Naive thymus-derived CD4-positive, alpha-beta T cell (primary cell): ENCODE measurements at places on chromosomes 13 and 19. TPM values are rescaled to one million over a fixed set of nuclear protein-coding genes. Genes with fewer than 3 reads are reported as not detected.

GRCh38 chr13:107370015-107370785 lies 802.3 kb upstream of the ARGLU1 start:
- DNase-seq, result no peak

- no peak for DNase-seq
Measured at GRCh38 chr13:26012995-26013394, 38.8 kb downstream of the SHISA2 start.

- peak; percentile 77 for DNase-seq
Measured at GRCh38 chr19:35462476-35462953, 14.5 kb downstream of the FFAR2 start.

GRCh38 chr13:108419768-108420167 lies 150.2 kb downstream of the TNFSF13B start:
- no peak for DNase-seq

DNA sequence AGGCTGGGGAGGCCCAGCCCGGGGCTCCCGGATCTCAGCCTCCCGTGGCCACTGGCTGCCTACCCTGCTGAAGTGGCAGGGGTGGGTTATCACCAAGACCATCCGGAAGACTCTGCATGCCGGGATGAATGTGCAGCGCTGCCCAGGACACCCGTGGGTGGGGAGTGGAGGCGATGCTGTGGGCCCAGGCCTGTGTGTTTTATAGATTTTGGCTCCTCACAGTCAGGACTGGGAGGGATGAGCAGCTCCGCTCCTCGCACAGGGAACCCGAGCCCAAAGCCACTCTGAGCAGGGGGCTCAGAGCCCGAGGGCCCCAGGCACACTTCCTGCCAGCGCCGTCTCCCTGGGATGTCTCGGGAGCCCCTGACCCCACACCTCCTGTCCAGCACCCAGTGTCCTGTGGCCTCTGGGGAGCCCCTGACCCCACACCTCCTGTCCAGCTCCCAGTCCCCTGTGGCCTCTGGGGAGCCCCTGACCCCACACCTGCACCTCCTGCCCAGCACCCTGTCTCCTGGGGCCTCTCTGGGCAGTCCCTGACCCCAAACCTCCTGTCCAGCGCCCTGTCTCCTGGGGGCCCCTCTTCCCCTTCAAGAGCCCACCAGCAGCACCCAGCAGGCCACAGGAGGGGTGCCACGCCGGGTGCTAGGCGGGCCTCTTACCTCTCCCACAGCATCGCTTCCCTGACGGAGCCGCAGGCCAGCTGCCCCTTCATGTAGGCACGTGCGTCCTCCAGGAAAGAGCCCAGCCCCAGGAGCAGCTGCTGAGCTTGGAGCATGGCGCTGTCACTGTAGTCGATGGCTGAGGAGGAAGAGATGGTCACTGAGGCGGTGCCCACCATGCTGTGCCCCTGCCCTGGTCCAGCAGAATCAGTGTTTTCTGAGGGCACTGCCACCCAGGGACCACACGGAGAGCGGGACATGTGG lies 31.4 kb downstream of the NAXD start:
- no peak for DNase-seq

GRCh38 chr13:113656831-113657671 lies 947 bp downstream of the ATP4B start:
- DNase-seq, result no peak

DNA sequence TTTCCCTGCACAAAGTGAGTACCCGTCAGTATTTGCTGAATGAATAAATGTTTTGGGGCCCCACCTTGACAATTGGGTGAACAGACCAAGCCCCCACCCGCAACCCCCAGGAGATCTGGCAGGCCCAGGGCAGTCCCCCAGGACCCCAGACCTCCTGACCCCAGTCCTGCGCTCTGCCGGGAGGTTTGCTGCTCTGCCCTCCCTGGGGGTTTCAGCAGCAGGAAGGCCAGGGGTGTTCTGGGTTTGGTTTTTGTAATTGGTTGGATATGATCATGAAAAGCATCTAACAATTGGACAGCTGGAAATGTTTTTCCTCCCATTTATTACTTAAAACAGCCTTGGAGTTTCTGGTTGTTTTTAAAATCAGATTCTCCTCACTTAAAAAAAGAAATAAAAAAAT lies 193.8 kb downstream of the URI1 start:
- DNase-seq, result no peak

GRCh38 chr13:45406421-45406820 lies 11.8 kb downstream of the SLC25A30 start:
- no peak for DNase-seq

GRCh38 chr13:48831248-48831647 lies 144.5 kb upstream of the FNDC3A start:
- no peak for DNase-seq

DNA sequence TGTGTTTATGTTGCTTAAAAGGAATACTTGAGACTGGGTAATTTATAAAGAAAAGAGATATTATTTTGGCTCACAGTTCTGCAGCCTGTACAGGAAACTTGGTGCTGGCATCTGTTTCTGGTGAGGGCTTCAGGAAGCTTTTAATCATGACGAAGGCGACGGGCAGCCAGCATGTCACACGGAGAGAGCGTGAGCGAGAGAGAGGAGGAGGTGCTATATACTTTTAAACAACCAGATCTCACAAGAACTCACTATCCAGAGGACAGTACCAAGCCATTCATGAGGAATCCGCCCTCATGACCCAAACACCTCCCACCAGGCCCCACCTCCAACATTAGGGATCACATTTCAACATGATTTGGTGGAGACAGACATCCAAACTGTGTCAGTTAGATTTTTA lies 163.4 kb upstream of the TSC22D1 start:
- DNase-seq, result no peak

DNA sequence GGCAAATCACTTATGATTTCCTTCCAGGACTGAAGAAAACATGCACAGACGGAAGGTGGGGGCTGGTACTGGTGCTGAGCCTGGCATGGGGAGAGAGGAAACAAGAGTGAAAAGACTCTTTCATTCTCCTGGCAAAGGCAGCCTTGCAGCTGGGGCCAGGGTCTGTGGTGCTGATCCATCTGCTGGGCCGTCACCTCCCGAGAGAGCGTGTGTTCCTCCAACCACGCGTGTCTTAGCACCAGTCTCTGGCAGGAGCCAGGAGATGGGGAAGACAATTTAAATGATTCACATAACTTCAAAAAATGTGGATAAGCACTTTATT lies 23.9 kb upstream of the SPART start:
- DNase-seq, result no peak

GRCh38 chr19:38841180-38841766 lies 8.5 kb downstream of the HNRNPL start:
- DNase-seq, result no peak

- DNase-seq, result no peak
Measured at GRCh38 chr19:18558202-18558555, 509 bp downstream of the KXD1 start.

DNA sequence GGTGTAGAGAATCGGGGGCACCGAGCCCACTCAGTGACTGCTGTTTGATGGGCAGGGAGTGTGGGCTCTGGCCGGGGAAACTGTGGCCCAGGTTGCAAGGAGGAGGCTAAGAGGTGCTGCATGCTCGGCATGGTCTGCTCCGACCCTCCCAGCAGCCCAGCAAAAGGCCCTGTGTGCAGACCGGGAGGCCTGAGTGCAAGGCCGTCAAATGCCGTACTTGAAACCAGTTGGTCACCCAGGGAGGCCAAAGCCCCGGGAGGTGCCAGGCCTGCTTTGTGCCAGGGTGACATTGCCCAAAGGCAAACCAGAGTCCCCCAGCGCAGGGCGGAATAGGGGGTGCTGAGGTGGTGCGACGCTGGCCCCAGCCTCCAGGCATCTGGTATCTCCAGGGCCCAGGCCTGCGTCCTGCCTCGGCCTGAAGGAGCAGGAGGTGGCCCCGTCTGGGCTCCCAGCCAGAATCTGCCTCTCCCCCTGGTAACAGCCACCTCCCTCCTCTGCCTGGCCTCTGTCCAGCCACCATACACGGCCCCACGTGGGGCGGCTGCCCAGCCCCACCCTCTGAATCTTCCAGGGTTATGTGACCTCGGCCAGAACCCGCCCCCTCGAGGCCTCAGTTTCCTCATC lies 4.0 kb downstream of the PIK3R2 start:
- no peak for DNase-seq

- no peak for DNase-seq
Measured at GRCh38 chr13:59099182-59099974, 1064.3 kb downstream of the DIAPH3 start.

DNA sequence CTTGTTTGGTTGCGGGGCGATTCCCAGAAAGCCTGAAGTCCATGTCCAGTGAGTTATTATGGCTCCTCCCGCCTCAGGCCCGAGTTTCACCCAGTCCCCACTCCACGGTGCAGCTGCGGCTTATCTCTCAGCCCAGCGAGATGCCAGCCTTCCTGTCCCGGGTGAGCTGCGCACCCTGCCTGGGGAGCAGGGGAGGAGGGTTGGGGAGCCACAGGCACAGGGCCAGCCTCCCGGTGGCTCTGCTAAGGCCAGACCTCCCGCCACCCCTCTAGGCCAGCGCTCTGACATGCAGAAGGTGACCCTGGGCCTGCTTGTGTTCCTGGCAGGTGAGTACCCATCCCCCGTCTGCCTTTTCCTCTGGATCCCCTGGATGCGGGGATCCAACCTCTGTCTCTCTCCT lies 3.5 kb downstream of the FXYD3 start:
- no peak for DNase-seq

DNA sequence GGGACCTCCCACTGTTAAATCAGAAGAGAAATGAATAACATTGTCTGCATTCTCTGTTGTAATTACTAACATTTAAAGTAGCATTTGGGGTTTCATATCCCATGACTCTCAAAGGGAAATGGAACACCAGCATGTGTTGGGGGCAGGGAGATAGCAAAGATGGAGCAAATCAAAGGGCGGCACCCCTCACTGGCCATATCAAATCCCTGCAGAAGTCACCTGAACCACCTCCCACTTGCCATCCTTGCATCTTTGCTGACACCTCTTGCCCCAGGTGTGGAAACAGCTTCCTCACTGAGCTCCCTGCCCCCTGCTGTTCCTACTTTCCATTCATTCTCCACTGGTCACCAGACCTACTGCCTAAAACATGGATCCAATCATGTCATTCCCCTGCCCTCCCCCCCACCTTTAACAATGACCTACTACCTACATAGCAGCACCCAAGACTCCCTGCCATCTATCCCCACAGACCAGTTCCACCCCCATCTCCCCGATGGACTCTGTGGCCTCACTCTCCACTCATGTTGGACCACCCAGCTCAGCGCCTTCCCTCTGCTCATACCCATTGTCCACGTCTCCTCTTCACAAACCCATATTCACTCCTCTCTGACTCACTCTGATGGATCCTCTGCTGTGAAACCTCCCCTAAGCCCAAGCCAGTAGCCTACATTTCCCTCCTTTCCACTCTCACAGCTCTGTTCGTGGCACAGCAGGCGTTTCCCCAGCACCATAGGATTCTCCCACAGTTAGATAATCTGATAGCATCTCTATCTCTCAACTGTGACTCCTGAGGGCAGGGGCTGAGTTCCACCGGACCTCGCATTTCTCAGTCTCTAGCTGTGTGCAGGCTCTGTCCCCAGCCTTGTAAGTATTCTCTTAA lies 55.9 kb downstream of the DLEU7 start:
- DNase-seq, result no peak

ZNF836 gene
- polyA plus RNA-seq, result 21.2 TPM

MCEMP1 gene
- not detected for polyA plus RNA-seq

VSTM2B gene
- polyA plus RNA-seq, result not detected

PGLYRP2 gene
- 0.25 TPM for polyA plus RNA-seq

FXYD3 gene
- not detected for polyA plus RNA-seq

RHPN2 gene
- 0.21 TPM for polyA plus RNA-seq

MED25 gene
- polyA plus RNA-seq, result 10.8 TPM

MUC16 gene
- polyA plus RNA-seq, result not detected

AP3D1 gene
- 41.7 TPM for polyA plus RNA-seq

ZNF835 gene
- 10.4 TPM for polyA plus RNA-seq

LILRB1 gene
- 0.09 TPM for polyA plus RNA-seq
